Midbrain (tissue), 1 donor: ENCODE measurements at places on chromosomes 5 and 9.

DNA sequence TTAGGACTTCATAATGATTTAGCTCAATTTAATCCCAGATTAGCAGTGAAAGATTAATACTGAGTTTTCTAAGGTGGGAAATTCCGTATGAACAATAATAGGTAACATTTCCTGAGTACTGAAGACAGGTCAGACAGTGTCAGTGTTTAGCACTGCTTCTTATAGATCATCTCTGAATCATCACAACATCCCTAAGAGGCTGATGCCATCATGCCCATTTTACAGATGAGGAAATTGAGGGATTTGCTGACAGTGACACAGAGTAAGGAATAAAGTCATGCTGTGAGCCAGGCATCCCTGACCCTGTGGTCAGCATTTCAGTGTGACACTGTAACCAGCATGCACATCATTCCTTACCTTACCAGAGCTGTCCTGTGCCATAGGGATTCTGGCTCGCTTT lies 44.5 kb downstream of the DAPK1 start:
- no peak for DNase-seq

GRCh38 chr5:39654715-39655114 lies 229.9 kb upstream of the DAB2 start:
- no peak for DNase-seq

- DNase-seq, result no peak
These were observed 4.3 kb upstream of the IFNK start for GRCh38 chr9:27519466-27520465.

DNA sequence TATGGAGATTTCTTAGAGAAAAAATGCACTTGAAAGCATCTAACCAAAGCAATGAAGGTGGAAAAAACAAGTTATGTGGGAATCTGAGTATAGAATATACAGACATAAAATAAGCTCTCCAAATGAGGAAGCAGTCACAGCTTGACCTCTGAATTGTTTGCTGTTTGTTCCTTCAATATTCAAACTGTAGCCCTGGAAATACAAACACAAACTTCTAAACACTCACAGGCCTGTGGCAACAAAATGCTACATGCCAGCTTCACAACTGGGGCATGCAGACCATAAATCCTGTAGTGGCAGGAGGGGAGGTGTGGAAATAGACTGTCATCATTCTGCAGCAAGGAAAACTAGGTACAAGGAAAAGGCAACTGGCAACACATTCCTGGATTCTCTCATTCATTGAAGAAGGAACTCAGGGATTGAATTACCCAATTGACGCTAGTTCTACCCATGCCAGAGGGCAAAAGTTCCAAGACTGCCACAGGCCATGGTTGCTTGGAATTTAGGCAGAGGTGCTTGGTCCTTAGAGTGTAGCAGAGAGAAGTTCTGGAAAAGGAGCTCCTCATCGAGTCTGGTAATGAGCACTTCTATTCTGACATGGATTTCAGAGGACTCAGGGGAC lies 349.6 kb downstream of the PDE4D start:
- DNase-seq, result peak; percentile 28

- DNase-seq, result no peak
These were observed 143.2 kb upstream of the VLDLR start for GRCh38 chr9:2478421-2478820.

DNA sequence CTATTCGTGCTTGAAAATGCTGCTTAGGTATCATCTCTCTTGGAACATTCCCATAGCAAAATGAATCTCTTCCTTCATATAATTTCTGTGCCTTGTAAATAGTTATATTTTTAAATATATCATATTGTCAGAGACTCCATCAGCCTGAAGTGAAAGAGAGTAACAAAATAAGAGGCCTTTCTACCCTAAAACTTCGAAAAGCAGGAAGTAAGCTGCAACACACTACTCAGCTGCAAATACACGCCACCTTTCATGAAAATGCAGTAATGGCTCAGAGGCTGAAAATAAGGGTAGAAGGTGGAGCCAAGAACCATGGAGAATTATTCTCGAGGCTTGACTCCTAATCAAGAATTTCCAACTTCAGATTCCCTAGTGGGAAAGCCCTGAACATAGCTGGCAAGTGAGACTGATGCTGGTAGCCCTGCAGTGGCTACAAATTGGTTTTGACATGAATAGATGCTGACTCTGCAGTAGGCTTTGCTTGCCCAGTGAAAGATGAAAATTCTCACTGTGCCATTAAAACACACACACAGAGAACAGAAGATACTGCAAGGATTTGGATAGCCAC lies 30.2 kb upstream of the PTGER4 start:
- no peak for DNase-seq

DNA sequence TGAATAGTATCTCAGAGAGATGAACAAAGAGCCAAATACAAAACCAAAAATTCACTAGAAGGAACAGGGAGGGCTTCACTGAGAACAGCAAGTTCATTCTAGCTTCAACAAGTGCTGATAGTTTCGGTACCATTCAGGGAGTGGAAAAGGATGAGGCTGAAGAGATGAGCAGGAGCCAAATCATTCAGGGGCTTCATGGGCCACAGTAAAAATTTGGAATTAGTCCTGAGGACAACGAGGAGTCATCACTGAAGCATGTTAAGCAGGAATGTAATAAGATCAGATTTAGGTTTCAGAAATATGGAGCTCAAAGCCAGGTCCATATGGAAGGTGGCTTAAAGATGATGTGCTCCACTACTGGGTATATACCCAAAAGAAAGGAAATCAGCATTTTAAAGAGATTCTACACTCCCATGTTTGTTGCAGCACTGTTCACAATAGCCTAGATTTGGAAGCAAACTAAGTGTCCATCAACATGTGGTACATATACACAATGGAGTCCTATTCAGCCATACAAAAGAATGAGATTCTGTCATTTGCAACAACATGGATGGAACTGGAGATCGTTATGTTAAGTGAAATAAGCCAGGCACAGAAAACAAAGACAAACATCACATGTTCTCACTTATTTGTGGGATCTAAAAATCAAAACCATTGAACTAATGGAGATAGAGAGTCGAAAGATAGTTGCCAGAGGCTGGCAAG lies 36.2 kb downstream of the SPOCK1 start:
- DNase-seq, result peak; percentile 82

DNA sequence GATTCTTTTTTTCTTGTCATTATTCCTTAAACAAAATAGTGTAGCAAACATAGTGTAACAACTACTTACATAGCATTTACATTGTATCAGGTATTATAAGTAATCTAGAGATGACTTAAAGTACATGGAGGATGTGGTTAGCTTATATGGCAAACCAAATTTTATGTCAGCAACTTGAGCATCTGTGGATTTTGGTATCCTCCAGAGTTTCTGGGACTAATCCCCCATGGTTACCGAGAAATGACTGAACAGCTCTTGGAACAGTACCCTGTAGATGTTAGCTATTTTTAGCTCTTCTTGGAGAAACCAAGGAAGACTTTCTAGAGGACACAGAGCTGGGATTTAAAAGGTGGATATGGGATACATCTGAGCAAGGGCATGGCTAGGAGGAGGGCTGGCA lies 157.6 kb upstream of the KLF4 start:
- no peak for DNase-seq

GRCh38 chr9:126980231-126980630 lies 65.6 kb downstream of the RALGPS1 start:
- DNase-seq, result no peak

DNA sequence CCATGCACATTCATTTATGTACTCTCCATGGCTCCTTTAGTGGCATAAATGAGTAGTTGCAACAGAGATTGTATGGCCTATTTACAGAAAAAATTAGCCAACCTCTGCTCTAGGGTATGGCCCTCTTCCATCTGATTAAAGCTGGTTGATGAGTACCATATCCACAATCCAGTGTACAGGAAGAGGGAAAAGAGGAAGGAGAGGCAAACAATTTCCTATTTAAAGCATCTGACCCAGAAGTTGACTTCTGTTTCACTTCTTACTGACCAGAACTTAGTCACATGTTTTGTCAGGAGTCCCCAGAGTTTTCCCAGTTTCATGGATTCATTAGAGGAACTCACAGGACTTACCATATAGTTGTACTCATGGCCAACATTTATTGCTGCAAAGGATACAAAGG lies 68.6 kb upstream of the STARD4 start:
- no peak for DNase-seq

GRCh38 chr5:15452781-15453180 lies 47.2 kb upstream of the FBXL7 start:
- DNase-seq, result no peak

DNA sequence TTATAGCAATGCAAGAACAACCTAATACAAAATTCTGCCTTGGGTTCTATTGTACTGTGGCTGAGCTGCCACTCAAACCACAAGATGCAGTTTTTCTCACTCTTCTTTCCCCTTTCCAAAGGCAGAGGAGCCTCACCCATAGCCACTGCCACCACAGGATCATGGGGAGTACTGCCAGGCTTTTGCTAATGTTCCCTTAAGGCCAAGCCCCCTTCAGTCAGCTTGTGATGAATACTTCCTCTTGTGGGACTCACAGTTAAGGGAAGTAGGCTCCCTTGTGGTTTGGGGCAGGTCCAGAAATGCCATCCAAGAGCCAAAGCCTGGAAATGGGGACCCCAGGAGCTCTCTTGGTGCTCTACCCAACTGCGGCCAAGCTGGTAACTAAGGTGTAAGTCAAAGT lies 258.7 kb downstream of the SPATA31D1 start:
- no peak for DNase-seq

DNA sequence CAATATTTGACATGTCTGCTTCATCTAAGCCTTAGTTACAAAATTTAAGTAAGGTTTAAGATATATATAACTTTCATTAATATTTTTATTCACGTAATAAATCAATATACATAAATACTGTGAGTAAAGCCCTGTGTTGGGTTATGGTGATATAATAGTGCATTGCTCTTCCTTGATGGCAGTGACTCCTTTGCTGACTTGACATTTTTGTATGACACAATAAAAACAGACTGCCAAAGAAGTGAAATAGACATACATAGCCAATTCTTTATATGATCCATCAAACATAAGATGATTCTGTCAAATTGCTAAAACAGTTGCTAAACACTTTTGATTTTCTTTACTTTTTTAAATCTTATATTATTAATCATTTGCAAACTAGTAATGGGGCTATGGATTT lies 1518.2 kb downstream of the EFNA5 start:
- DNase-seq, result no peak

DNA sequence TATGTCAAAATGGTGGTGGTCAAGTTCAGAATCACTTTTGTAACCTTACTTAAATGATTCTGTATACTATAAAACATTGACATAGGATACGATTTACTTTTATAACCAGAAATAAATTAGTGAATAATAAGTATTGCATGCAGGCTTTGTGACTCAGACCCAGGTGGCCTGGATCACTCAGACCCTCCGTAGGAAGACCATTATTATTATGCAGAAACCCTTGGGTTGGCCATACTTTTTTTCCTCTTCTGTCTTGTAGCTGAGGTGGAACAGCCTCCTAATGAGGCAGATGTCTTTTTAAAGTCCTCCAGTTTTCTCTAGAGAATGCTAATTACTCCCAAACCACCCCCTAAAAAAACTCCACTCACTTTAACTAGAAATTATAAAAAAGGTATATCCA lies 121.9 kb downstream of the LPAR1 start:
- no peak for DNase-seq

DNA sequence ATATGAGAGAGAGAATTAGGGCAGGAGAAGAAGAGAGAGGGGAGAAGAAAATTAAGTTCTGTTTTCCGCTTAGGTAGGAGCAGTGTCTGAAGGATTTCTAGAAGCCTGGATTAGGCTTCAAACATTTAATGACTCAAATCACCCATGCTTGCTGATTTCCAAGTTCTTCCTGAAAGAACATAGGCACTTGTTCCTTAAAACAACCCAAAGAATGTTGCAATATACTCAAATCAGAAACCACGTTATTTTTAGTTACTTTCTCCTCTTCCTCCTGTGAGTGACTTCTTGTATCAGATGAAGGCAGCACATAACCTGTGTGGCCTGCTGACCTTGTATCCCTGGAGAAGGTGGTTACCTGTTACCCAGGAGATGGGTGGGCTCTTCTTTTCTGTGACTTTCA lies 351.5 kb upstream of the KLF4 start:
- DNase-seq, result no peak

GRCh38 chr5:581941-582340 lies 30.2 kb upstream of the CEP72 start:
- no peak for DNase-seq

DNA sequence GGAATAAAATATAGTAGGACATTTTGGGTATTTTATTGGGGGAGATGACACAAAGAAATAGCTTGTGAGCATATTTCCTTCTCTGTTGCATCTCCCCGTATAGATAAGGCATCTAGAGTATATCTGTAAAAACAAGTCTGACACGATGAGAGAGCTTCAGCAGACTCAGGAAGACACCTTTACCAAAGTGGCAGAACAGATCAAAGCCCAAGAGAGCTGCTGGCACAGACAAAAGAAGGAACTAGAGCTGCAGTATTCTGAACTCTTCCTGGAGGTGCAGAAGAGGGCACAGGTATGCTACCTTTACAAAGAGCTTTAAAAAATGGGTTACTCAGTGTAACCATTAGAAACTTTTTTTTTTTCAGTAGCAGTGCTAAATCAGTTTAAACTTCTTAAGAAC lies 176.7 kb downstream of the CCDC171 start:
- DNase-seq, result no peak

DNA sequence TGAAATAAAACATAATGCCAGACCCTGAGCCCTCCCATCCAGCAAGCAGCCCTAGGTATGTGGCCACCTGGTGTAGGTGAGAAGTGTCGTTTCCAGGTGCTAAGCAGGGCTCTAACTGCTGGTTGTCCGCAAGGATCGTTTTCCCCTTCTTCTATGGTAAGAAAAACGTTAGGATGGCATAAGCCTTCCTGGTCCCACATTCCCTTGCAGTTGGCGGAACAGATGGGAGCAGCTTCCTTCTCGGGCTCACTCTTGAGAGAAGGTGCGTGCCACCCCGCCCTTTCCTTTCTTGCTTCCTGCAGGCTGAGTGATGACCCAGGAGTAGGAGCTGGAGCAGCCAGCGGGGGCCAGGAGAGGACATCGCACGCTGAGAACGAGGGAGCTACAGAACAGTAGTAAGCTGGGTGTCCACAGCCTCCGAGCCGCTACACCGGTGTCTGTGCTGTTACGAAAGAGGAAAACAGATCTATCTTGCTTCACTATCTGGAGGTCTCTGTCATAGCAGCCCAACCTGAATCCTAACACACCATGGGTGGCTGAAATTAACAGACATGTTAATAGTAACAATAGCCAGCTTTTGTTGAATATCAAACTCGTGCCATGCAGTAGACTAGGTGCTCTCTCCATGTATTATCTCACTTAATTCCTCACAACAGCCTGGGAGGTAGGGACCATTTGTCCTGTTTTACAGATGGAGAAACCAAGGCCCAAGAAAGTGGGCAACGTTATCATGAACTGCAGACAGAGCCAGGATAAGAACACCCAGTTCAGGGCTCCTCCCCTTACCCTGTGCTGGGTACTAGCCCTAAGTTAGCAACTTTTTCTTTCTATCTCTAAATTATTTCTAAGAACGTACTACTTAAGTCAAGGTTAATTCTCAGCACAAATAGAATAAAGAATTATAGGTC lies 139.8 kb downstream of the COL23A1 start:
- no peak for DNase-seq

GRCh38 chr9:121182989-121183388 lies 18.7 kb downstream of the RAB14 start:
- DNase-seq, result no peak

DNA sequence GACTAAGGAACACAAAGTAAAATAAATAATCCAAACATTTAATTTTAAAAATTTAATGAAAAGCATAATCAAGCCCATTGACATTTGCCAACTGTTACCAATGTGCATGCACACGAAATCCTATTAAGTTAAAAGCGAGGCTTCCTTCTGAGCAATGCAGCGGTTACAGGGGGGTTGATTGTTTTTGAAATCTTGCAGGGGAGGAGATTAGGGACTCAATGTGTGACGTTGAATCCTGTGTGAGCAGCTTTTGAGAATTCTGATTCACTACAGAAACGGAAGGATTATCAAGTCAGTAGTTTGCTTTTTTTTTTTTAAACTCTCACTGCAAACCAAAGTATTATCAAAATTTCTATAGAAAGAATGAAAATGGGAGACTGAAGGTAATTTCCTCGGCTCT lies 109.5 kb downstream of the PRKACG start:
- DNase-seq, result no peak
